Pancreas (tissue), 10 donors: ENCODE measurements at places on chromosomes 16 and 17. TPM values are rescaled to one million over a fixed set of nuclear protein-coding genes. Genes with fewer than 3 reads are reported as not detected.

DNA sequence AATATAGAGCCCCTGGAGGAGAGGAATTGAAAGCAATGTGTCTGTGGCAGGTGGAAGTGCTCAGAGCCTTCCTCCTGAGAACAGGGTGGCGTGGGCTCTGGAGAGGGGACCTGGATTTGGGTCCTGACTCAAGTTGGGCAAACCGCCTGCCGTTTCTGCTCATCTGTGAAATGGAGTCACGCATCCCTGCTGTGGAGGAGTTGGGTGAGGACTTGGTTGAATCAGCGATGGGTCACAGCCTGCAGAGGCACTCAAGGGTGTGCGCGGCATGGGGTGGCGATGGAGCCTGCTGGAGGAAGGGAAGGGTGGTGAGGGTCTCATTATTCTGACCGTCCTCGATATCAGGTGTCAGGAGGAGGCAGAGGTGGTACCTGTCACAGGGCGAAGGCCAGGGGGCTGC is 3.1 kb downstream of the ADAD2 start:
- DNase-seq, result no peak

Gene NPEPPS
- total RNA-seq, result 52.0 TPM

Gene BCL6B
- 1.3 TPM for total RNA-seq

Gene CLCN7
- total RNA-seq, result 56.1 TPM

DNA sequence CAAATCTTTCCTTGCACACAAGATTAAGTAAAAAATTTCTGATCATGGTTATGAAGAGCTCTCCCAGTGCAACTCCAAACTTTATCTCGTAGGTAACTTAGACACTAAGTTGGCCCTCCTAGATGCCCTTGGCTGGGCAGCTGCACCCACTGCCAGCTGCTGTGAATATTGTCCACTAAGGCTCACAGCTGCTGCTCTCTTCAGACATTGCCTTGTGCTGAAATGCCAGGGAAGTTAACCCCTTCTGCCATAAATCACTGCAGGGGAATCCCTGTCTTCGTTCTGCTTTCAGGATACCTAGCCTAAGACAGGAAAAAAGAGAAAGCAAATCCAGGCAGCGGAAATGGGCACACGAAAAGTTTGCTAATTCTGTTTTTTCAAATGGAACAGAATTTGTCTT is 106.4 kb downstream of the IRX5 start:
- DNase-seq, result no peak

Gene MYCBPAP
- 1.0 TPM for total RNA-seq

Gene CCL5
- total RNA-seq, result 1.5 TPM

DNA sequence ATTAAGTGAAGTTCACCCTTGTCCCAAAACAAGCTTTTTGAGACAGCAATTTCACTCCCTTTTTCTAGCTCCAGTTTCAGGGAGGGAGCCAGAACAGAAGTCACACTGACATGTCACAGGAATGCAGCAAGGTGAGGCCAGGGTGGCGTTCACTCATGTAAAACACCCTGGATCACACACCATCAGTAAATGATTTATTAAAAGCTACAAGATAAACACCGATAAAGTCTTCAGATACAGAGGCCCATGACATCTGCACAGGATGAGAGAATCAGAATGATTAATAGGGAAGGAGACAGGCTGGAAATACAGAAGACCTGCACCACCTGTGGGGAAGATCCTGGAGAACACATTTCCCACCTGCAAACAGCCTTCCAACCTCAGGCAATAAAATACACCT is 77.5 kb upstream of the DYNLRB2 start:
- no peak for DNase-seq

- DNase-seq, result no peak
Measured at GRCh38 chr16:64669573-64669972, 452.3 kb downstream of the CDH11 start.

Gene KRT17
- 0.69 TPM for total RNA-seq

DNA sequence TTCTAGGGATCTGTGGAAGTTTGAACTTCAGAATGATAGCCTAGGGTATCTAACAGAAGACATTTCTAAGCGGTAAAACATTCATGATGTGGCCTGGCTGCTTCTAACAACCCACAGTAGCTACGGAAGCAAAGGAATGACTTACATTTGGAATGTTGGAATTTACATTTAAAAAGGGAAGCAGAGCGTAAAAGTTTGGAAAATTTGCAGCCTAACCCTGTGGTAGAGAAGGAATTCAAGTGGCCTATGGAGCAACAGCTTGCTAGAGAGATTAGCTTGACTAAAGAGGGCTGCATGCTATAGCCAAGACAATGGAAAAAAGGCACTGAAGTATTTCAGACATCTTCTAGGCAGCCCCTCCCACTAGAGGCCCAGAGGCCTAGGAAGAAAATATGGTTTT is 50.1 kb downstream of the HNF1B start:
- DNase-seq, result no peak

- DNase-seq, result no peak
Measured at GRCh38 chr17:40364121-40364861, at the start of gene GJD3. Gene GJD3, minus strand, starts transcription at chr17:40364737. Its CDS starts 922 bp downstream, at chr17:40363815.

GRCh38 chr16:58970775-58971174 is 236.7 kb upstream of the GOT2 start:
- no peak for DNase-seq

Gene NPW
- total RNA-seq, result 0.49 TPM

GRCh38 chr17:50177983-50178834 is 12.4 kb downstream of the SGCA start:
- DNase-seq, result peak; percentile 90

- no peak for DNase-seq
Measured at GRCh38 chr17:35750526-35751395, 2.3 kb downstream of the GAS2L2 start.

DNA sequence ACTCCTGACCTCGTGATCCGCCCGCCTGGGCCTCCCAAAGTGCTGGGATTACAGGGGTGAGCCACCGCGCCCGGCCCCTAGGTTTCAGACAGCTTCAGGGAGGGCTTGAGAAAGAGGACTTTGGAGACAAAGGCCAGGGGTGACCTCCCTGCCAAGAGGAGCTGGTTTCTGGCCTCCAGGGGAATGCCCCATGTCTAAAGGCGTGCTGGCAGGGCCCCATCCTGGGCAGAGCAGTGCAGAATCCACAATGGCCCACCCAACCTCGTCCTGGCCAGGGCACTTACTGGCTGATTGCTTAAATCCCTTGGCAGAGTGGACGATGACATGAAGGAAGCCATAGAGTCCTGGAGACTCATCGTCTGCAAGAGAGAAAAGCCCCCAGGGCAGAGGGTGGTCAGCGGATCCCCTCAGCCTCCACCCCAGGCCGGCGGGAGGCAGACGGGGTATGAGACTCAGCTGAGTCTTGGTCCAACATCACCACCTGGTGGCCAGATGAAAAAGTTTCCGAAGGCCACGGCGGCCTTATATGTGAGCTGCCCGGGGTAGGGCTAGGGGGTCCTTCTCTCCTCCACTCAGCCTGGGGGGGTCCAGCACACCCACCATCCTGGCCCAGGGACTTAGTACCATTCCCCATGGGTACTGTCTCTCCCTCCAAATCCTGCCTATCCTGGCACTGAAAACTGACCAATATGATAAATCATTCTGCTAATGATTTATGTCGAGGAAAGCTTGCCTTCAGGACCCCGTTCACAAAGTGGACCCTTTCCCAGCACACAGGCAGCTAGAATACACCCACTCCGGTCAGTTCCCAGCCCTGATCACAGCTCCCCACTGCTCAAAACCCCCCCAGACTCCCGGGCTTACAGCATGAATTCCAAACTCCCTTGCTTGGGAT is 59.1 kb downstream of the TIMM22 start:
- DNase-seq, result peak; percentile 38

GRCh38 chr16:85844786-85845185 is 45.3 kb downstream of the COX4I1 start:
- no peak for DNase-seq

Gene KRT33B
- total RNA-seq, result not detected

Gene SRL
- total RNA-seq, result 0.24 TPM

Gene CDH3
- 5.2 TPM for total RNA-seq

GRCh38 chr16:19757762-19758595 is 39.9 kb downstream of the IQCK start:
- DNase-seq, result no peak

Gene IKZF3
- 0.43 TPM for total RNA-seq

Gene EMP2
- 9.2 TPM for total RNA-seq

GRCh38 chr16:80009971-80010659 is 409.6 kb upstream of the MAF start:
- no peak for DNase-seq

GRCh38 chr17:79203016-79203415 is 128.4 kb downstream of the ENGASE start:
- no peak for DNase-seq

Gene HID1
- 76.7 TPM for total RNA-seq

Gene NEUROD2
- total RNA-seq, result not detected

DNA sequence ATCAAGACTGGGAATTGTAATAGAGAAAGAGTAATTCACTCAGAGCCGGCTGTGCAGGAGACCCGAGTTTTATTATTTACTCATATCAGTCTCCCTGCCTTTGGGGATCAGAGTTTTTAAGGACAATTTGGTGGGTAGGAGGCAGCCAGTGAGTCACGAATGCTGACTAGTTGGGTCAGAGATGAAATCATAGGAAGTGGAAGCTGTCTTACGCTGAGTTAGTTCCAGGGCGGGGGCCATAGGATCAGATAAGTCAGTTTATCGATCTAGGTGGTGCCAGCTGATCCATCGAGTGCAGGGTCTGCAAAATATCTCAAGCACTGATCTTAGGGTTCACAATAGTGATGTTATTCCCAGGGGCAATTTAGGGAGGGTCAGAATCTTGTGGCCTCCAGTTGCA is 20.2 kb upstream of the GUCY2D start:
- DNase-seq, result no peak

DNA sequence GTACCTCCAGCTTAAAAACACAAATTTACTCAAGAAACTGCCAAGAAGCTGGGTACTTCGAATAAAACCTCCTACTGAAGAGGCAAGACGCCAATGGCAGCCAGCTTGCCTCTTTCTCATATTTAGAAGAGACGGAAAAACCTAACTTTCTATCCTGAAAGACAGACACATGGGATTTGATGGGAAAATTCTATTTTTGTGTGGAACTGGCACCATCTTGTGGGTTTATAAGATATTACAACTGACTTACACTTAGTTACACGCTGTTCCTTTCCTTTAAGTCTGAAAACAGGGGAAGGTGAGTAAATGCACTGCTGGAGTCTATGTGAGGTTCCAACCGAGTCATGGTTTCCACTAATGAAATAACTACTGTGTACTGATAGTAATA is 10.3 kb downstream of the ZNF18 start:
- no peak for DNase-seq

Gene STUB1
- 56.1 TPM for total RNA-seq

DNA sequence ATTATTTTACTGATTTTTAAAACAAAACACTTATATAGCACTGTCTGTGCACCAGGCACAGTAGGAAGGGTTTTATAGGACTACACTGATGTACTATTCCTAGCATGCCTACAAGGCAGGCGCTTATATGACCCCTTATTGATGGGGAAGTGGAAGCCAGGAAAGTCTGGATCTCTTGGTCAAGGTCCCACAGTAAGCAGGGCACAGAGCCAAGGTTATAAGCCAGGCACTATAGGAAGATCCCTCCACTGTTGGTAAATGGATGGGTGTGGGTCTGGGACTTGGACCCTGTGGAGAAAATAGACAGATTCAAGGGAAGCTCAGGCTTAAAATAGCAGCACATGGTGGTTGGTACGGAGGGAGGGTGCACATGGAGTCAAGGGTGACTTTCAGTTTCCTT is 59.1 kb upstream of the PLCG2 start:
- no peak for DNase-seq

GRCh38 chr16:66774981-66775380 is 23.6 kb upstream of the DYNC1LI2 start:
- DNase-seq, result no peak

Gene TEX14
- total RNA-seq, result 0.43 TPM

DNA sequence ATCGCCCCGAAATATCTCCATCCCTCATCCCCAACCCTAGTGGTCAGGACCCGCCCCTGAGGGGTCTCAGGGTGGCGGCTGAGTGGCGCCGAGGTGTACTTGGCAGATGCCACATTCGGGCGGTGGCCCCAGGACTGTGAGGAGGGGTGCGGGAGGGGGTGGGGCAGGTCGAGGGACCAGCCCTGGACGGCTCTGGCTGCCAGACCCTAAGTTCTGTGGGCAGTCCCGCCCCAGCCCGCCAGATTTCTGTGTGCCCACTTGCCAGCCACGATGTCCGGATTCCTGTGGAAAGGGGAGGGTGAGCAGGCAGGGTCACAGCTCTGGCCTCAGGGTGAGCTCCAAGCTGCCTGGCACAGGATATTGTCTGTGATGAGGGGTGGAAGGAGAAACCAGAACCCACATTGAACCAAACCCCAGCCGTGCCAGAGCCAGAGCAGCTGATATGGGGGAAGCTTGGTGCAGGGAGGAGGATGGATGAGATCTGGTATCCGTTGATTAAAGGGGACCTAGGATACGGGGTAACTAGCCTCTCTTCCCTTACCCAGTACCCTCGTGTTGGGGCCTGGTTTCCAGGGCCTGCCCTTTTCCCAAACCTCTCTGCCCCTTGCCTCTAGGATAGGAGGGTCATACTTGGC is 1.1 kb upstream of the CHAD start:
- no peak for DNase-seq

- DNase-seq, result no peak
Measured at GRCh38 chr16:47732122-47732521, 271.0 kb downstream of the PHKB start.

- peak; percentile 67 for DNase-seq
Measured at GRCh38 chr17:7258731-7259554, 3.3 kb downstream of the CLDN7 start.

DNA sequence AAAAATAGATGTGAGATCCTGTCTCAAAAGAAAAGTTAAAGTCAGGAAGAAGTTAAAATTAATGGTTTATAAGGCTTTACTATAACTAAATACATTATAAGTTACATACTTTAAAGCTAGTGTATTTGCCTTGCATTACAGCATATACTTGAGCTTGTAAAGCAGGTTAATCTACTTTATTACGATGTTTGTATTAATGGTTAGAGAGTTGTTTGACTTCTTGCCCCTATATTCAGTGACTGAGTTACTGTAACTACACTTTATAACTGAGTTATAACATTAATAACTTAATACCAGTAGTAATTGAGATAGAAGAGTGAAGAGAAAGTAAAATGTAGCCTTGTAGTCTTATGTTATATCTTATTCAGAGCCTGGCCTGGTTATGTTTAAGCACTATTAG is 22.9 kb downstream of the CLTC start:
- no peak for DNase-seq
